ENCODE measurements at places on chromosomes 6 and 20.

- DNase-seq, result no peak
Observed at GRCh38 chr6:117194978-117195377, 70.4 kb upstream of the VGLL2 start.

GRCh38 chr20:34953960-34954359 lies 1.6 kb downstream of the GSS start:
- DNase-seq, result no peak

DNA sequence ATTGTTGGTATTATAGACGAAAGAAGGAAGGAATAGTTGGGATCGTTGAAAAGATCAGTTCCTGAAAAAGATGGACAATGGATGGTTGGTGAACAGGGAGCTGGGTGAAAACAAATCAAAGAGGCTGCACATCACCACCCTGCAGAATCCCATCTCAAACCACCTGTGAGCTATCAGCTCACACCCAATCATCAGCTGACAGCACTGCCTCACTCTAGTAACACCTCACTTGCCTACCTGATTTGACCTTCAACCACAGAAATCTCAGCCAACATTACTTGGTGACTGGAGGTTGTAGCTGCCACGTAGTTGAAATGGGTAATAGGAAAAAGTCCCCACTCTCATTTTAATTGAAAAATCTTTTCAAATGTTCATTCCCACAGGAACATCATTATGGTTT lies 101.8 kb upstream of the DST start:
- DNase-seq, result no peak

DNA sequence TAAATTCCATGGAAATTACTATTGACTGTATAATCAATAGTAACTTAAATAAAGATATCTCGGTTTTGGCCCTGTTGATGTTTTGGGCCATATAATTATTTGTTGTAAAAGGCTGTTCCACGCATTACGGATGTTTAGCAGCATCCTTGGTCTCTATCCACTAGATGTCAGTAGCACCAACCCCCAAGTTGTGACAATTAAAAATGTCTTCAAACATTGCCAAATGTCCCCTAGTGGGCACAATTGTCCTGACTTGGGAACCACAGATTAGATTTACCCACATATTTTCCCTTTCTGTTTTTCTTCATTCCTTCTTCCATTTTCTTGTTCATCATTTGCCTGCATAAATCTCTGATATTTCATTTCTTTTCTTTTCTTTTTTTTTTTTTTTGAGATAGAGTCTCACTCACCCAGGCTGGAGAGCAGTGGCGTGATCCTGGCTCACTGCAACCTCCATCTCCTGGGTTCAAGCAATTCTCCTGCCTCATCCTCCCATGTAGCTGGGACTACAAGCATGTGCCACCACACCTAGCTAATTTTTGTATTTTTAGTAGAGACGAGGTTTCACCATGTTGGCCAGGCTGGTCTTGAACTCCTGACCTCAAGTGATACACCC lies 13.6 kb upstream of the WFDC8 start:
- no peak for DNase-seq

DNA sequence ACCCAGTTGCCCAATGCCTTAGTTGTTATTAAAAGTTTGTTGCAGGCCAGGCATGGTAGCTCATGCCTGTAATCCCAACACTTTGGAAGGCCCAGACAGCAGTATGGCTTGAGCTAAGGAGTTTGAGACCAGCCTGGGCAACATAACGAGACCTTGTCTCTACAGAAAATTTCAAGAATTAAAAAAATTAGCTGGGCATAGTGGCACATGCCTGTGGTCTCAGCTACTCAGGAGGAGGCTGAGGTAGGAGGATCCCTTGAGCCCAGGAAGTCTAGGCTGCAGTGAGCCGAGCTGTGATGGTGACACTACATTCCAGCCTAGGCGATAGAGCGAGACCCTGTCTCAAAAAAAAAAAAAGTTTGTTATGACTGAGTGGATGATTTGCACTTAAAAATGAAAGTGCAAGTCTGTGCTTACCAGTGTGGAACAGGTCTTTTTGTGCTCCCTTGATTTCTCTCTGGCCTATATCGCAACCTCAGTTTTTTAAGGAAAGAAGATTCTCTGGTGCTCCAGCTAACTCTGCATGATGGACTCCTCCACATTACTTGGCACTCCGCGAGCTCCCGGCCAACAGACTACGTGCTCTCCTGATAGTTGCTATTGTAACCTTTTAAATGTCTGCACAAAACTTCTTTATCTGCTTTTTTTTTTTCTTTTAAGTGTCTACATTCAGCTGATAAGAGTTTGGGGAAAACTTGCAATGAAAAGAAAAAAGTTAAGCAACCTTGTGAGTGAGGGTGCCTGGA lies 22.1 kb downstream of the ZKSCAN3 start:
- DNase-seq, result no peak

DNA sequence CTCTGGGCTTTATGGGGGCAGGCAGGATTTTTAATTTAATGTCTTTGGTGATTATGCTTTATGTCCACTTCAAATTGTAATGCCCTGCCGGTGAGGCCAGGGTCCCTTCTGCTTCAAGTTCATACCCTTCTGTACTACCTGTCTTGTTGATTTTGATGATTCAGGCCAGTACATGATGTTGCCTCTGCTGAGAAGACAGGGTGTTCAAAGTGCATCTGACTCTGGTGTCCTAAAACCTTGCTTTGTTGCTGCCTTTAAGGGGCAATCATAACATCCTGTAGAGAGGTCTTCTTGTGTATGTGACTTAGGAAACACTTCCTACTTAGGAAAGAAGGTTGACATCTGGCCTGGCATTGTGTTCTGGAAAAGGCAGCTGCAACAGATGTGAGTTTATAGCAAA lies 113.2 kb downstream of the TMEM170B start:
- no peak for DNase-seq

DNA sequence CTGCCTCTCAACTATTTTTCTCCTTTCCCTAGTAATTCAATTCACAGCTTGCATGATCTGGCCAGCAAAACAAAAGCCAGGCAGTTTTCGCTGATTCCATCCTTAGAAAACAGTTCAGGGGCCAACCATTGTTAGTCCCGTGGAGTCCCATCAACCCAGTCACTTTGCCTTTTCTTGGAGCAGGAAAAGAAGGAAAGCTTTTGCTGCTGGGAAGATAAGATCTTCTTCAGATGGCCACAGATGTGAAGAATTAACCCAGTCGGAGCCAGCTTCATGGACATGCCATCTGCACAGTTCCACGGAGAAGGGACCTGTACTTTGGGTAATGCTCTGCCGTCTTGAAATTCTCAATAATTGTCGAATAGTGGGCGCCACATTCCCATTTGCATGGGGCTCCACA lies 76.9 kb upstream of the TSHZ2 start:
- DNase-seq, result no peak

GRCh38 chr20:11332381-11332780 lies 585.3 kb upstream of the BTBD3 start:
- DNase-seq, result no peak

- no peak for DNase-seq
Observed at GRCh38 chr6:39341937-39342336, 19.4 kb upstream of the KCNK16 start.

GRCh38 chr6:971981-972640 lies 279.2 kb upstream of the EXOC2 start:
- no peak for DNase-seq

DNA sequence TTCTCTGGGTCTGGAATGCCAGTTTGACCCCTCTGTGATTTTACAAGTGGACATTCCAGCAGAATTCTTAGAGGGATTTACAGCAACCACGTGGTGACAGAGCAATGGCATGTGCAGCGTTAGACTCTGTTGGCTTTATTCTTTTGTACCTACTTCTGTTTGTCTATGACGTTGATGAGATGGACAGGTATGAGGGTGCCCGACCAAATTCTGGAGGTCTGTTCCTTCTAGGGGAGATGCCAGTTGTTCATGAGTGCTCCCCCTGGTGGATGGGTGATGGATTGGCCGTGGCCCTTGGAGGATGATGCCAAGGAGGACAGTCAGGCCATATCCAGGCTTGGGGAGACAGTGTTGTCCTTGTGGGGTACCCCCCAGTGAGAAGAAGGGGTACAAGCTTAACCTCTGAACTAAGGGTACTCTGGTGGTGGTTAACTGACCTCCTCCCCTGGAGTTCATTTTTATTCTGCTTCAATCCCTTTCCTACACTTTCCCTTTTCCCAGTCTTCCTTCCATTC lies 198.6 kb downstream of the DTNBP1 start:
- DNase-seq, result no peak

- peak; percentile 91 for DNase-seq
Observed at GRCh38 chr20:16580147-16580546, 6.9 kb upstream of the KIF16B start.

GRCh38 chr6:142372348-142372747 lies 70.5 kb downstream of the ADGRG6 start:
- peak; percentile 84 for DNase-seq

DNA sequence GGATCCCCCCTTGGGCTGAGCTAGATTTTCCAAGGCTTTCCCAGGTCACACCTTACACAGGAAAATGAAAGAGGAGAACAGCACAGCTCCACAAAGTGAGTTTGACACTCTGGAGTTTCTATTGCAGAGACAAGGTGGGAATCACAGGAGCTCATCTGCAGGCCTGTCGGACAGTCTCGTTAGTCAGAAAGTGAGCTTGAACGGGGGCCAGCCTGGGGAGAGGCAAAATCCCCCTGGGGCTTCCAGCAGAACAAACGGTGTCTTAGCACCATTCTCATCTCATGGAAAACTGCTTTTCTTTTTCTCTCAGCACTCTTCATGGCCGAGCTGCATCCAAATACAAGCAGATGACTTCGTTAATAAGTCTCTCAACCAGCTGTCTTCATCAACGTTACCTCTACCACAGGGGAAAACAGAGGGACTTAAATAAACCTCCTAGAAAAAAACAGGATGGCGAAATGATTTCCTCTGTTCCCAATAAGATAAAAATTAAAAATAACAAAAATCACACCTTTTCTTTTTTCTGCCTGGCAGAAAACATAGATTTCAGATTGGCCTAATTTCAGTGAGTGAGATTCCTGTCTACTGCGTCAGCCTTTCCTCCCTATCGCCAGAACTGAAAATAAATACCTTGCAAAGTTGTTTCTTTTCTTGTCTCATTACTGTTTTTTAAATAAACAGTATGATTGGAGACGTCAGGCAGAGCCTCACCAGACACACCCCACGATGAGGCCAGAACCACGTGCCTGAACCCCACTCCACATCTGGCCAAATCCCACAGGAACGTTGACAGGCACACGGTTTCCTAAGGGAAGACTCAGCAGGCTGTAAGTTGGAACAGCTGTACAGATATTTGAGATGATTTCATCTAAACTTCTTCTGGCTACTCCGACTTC lies 219.0 kb downstream of the TTLL2 start:
- no peak for DNase-seq

DNA sequence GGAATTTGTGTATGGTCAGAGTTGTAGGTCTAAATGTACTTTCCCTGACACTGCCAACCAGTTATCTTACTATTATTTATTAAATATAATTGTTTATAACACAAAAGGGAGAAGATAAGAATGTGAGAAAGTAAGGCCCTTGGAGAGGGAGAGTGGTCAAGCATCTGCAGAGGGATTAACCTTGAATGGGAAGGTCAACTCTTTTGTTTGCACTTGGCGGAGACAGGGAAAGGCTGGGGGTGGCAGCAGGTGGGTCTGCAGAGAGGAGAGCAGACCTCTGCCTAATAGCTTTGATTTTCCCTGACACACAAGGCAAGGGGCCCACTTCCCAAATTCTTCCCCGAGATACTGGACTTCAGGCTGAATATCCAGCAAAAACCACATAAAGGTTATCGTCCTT lies 4.2 kb downstream of the LRP11 start:
- no peak for DNase-seq

DNA sequence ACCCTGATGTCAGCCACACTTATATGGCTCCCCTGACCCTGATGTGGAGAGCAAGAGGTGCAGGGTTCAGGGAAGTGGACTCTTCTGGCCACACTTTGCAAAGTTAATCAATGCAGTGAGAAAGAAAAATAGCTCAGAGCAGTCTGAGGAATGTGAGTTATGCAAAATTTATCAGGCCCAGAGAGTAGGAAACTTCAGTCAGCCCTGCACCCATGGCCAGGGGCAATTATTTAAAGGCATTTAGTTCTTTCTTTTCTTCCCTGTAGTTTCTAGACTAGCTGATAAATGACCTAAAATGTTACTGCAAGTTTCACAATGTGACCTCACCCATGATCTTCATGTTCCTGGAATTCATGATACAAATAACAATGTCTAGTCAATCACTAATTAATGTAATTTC lies 143.7 kb upstream of the GGTLC1 start:
- DNase-seq, result no peak

DNA sequence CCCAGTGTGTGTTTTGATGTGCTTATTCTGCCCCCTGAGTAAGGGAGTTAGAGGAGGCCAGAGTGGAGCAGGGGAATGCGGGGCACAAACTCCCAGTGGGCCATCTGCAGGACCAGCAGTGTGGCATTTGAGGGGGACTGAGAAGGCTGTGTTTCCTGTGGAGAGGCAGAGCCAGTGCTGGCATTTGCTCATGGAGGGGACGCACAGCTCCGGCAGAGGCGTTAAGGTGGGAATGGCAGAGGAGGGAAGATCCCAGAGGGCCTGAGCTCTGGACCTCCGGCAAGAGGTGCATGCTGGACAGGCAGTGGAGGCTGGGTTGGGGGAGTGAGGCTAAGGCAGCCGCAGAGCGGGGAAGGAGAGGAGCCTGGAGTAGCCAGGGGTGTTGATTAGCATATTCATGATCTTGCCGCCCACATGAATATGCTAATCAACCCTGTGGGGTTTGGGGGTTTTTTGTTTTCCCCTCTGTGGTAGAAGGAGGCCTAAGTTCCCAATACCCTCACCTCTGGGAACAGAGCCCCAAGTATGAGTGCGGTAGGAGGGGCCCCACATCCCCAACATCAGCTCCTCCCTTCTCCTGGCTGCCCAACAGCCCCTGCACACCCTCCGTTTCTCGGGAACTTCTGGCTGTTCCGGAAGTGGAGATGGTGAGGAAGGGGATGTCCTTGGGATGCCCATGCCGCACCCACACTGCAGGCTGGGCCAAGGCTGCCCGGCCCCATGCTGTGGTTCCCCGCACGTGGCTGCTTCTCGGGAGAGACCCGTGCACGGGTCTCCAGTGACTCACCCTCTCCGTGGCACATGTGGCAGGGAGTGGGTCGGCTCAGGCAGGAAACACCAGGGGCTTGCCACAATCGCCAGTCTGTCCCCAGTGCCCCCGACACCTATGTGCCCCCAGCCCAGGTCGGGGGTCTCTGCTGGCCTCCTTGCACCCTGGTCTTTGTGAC lies 33.8 kb downstream of the DLGAP4 start:
- DNase-seq, result no peak

DNA sequence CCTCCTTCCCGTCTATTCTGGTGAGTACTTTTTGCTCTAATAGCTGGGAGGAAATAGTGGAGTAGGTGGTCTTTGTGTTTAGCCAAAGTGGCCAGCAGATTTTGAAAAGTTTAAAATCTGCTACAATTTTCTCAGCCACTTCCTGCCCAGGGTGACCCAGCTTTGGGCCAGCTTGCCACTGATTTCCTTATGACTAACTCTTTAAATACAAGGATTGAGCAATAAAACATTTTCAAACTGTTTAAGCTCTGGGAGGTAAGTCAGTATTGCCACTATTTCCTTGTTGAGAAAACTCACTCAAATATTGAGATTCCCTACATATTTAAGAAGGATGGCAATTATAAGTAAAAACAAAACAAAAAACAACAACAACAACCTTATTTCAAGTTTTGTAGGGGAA lies 54.5 kb downstream of the TRMT11 start:
- DNase-seq, result no peak

GRCh38 chr6:33192671-33193602 lies 670 bp upstream of the COL11A2 start:
- DNase-seq, result no peak

All from islet precursor cell (in vitro differentiated cells).